Spinal cord (tissue), 10 donors: ENCODE measurements at places on chromosomes 2 and 18.

DNA sequence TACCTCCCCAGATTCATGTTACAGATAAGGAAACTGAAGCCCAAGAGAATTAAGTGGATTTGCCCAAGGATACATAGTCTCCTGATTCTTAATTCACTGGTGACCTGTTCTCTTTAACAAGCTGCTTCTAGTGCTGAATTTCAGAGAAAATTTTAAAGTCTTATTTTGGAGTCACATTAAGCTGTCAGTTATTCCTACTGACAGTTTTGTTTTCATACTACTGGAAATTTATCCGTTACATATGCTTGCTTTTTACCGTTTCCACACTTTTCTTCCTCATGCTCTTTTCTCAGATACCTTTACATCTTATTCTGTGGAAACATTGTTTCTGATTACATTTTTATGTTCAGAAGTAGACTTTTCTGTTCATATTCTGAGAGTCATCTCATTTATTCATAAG lies 1.3 kb downstream of the MOB4 start:
- no peaks in the 10 kb centered on the region for H3K27me3 ChIP-seq
- peaks cover 6% of the 10 kb centered on the region for H3K36me3 ChIP-seq
- H3K27ac ChIP-seq, result no peak overlapping the region
- H3K4me1 ChIP-seq, result peaks cover 8% of the 10 kb centered on the region

DNA sequence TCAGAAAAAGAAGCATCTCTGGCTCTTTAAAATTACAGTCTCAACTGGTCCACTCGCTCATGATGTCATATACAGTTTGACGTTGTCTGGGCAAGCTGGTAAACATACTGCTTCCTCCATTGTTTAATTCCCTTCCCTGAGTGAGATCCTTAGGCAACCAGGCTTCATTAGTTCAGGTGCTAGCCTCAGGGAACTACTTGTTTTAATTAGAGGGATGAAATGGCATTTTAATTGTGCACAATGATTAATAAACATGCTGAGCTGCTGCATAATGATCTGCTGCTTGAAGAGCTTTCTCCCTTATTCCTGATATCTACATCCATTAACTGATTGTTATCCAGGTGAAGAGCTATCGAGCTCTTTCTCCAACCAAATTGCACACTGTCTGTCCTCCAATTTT lies 195.6 kb upstream of the ETAA1 start:
- no peak overlapping the region for H3K4me3 ChIP-seq
- H3K4me1 ChIP-seq, result no peaks in the 10 kb centered on the region
- no peaks in the 10 kb centered on the region for H3K36me3 ChIP-seq
- H3K27me3 ChIP-seq, result no peaks in the 10 kb centered on the region

- no peaks in the 10 kb centered on the region for H3K27me3 ChIP-seq
- no peak overlapping the region for H3K4me3 ChIP-seq
- DNase-seq, result no peak
- H3K36me3 ChIP-seq, result peaks cover 3% of the 10 kb centered on the region
Observed at GRCh38 chr2:144437636-144438035, 82.3 kb downstream of the ZEB2 start.

DNA sequence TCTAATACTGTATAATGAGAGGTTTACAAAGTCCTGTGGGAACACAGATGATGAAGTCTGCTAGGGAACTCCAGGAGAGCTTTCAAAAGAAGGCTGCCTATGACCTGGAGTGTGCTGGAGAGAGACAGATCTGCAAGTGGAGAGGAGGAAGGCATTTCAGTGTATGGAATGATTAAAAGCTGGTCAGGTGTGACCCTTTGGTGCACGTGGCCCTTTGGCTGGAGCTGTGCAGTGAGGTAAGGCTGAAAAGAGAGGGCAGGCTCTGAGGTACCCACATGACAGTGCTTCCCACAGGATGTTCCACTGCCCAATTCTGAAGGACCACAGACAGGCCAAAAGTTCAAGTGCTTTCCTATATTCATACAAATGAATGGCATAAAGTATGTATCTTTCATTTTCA lies 157.1 kb downstream of the DYM start:
- no peaks in the 10 kb centered on the region for H3K4me1 ChIP-seq
- H3K4me3 ChIP-seq, result no peak overlapping the region
- DNase-seq, result no peak
- no peaks in the 10 kb centered on the region for H3K27me3 ChIP-seq
- H3K27ac ChIP-seq, result no peak overlapping the region
- H3K36me3 ChIP-seq, result no peaks in the 10 kb centered on the region

DNA sequence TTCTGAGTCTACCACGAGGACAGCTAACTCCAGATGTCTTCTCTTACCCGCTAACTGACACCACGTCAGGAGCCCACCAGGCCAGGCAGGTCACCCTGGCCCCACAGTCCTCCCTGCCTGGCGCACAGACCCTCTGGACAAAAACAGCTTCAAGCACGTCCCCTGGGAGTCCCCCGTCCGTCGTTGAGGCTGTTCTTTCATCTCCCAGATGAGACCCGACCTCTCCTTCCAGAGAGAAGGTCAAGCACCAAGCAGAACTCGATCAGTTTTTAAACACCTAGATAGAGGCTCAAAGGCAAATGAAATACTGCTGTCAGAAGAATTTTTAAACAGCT lies 57.8 kb downstream of the PARD6G start:
- DNase-seq, result no peak
- peaks cover 30% of the 10 kb centered on the region for H3K36me3 ChIP-seq
- H3K4me3 ChIP-seq, result no peak overlapping the region
- no peaks in the 10 kb centered on the region for H3K27me3 ChIP-seq
- H3K4me1 ChIP-seq, result peaks cover 2% of the 10 kb centered on the region
- no peak overlapping the region for H3K27ac ChIP-seq

DNA sequence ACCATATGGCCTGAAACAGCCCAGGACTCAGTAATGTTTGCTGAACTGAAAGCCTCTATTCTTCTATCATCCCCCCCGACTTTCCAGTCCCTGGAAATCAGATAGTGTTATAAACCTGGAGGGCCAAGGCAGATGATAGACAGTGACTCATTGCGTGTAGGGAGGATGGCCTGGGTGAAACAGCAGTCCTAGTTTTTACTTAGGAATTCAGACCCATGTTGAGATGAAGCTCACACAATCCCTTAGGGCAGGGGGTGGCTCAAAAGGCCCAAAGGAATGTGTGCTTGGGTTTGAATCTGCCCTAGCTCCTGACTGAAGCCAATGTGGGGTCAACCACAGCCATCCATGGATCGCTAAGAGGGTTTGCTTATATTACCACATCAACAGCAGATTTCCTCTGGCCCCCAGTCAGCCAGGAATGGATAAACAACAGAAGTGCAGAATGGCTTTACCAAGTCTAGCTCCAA lies 43.9 kb upstream of the STPG4 start:
- no peaks in the 10 kb centered on the region for H3K27me3 ChIP-seq
- no peaks in the 10 kb centered on the region for H3K36me3 ChIP-seq
- peaks cover 8% of the 10 kb centered on the region for H3K4me1 ChIP-seq
- H3K4me3 ChIP-seq, result no peak overlapping the region
- no peak overlapping the region for H3K27ac ChIP-seq
- DNase-seq, result no peak

- H3K27me3 ChIP-seq, result peaks cover 13% of the 10 kb centered on the region
- H3K36me3 ChIP-seq, result no peaks in the 10 kb centered on the region
- no peak overlapping the region for H3K4me3 ChIP-seq
- H3K4me1 ChIP-seq, result peaks cover 6% of the 10 kb centered on the region
- DNase-seq, result no peak
Observed at GRCh38 chr2:143029141-143029540, 100.1 kb upstream of the ARHGAP15 start.

- no peak overlapping the region for H3K27ac ChIP-seq
- DNase-seq, result no peak
- H3K4me3 ChIP-seq, result no peak overlapping the region
- no peaks in the 10 kb centered on the region for H3K36me3 ChIP-seq
- H3K4me1 ChIP-seq, result peaks cover 15% of the 10 kb centered on the region
Observed at GRCh38 chr2:7109533-7109885, 192.3 kb downstream of the RNF144A start.

DNA sequence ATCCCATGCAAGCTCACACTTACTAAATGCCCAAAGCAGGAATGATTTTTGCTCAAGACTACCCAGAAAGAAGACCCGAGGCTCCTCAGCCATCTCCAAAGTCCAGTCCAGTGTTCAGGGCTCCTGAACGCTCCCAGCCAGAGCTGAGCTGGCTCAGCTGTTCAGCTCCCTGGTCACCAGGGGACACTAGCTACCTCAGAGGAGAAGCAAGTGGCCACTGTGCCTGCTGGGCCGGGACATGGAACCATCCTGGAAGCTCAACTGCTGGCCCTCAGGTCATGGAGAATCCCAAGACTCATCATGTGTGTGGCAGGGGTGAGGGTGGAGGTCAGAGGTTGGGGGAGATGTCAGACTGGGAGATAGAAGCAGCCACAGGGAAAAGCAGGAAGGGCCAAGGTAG lies 89.0 kb downstream of the GALNT14 start:
- H3K27ac ChIP-seq, result no peak overlapping the region
- no peak overlapping the region for H3K4me3 ChIP-seq
